ENCODE measurements at places on chromosomes 13 and 19.

DNA sequence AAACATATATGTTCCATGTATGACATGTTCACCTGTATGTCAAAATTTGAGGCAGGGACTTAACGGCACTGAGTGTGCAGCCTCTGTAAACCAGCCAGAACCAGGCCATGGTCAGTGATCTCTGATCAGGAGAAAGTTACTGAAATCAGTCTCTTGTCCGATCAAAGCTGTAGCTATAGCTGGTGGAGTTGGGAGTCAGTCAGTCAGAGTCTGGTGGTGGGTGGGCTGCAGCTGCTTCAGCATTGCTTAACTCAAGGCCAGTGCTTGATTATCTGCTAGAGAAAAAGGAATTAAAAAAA lies 78.3 kb downstream of the ANKRD10 start:
- no peak for DNase-seq

GRCh38 chr13:32206097-32206740 lies 108.9 kb downstream of the ZAR1L start:
- DNase-seq, result no peak

DNA sequence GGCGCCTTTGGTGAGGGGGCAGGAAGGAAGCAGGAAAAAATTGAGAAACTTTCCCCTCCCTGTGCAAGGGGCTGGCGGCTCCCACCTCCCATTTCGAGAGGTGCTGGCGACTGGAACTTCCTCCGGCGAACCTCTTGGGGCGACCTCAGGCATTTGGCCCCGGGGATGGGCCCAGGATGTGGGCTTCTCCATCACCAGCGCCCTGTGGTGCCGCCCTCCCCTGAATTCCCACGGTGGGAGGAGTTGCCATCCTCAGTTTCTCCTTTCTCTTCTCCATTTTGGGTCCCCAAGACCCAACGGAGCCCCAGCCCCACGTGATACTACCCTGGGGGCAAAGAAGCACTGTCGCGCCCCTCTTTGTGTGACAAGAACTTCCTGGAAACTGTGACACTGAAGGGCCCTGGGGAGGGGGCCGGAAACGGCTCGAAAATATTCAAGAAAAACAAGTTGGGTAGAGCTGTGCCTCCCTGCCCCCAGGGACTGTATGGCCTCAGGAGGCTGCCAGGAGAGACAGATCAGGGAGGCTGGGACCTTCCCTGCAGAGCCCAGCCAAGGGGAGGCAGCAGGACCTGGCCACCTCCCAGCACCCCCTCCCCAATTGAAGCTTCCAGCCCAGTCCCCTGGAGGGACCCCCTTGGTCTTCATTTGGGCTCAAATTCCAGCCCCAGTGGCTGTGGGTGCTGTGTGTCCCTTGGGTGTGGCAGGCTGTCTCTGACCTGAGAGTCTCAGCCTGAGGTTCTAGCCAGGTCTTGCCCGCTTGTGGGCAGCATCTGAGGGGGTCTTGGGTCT lies 16.2 kb upstream of the AP1M2 start:
- DNase-seq, result no peak

DNA sequence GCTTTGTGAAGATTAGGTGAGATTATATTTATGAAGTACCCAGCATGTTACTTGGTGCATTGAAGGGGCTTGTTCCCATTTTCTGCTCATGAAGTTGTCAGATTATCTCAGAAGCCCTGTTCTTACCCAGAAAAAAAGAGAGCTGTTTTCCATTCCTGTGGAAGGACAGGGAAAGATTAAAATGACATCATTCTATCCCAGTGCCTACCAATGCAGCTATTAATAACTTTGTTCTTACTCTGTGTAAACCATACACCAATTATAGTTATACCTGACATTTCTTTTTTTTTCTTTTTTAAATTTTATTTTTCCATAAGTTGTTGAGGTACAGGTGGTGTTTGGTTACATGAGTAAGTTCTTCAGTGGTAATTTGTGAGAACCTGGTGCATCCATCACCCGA lies 18.6 kb downstream of the ZNF507 start:
- no peak for DNase-seq

DNA sequence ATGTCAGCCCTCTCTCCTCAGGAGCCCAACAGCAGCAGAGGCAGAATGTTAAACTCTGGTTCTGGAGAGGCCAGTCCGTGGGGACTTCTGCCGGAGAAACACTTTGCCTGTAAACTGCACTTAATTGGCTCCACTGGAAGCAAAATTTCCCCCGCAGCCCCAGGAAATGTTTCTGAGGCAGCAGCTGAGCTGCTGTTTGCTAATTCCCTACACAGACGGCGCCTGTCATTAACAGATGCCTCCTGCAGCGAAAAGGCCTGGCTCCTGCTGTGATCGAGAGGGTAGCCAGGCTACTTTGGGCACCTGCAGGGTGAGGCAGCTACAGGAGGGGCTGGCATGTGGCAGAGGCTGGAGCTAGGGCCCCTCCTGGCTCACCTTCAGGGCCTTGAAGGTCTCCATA lies 5.2 kb upstream of the TM6SF2 start:
- no peak for DNase-seq

DNA sequence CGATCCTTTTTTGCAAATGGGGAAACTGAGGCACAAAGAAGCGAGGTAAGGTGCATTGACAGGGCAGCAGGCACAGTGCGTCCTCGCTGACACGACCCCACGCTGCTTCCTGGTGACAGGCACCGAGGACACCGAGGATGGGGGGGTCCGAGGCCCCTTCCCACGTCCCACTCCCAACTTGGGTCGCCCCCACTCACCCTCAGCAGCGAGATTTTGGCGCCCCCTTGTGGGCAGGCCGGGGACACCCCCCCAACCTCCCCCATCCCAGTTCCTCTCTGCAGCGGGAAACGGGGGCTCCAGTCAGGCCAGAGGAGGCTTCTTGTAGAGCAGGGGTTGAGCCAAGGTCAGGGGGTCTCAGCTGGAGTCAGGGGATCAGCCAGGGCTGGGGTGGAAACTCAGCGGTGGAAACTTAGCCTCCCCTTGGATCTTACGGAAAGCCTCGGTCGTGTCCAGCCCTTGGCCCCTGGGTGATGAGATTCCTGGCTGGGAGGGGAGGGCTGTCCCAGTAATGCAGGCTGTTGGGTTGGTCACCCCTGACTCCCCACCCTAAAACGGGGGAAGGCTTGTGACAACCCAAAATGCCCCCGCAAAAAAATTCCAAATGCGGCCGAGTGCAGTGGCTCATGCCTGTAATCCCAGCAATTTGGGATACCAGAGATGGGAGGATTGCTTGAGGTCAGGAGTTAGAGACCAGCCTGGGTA lies 8.2 kb downstream of the SMIM24 start:
- DNase-seq, result no peak

GRCh38 chr13:112236016-112236415 lies 140.1 kb upstream of the SPACA7 start:
- DNase-seq, result no peak

DNA sequence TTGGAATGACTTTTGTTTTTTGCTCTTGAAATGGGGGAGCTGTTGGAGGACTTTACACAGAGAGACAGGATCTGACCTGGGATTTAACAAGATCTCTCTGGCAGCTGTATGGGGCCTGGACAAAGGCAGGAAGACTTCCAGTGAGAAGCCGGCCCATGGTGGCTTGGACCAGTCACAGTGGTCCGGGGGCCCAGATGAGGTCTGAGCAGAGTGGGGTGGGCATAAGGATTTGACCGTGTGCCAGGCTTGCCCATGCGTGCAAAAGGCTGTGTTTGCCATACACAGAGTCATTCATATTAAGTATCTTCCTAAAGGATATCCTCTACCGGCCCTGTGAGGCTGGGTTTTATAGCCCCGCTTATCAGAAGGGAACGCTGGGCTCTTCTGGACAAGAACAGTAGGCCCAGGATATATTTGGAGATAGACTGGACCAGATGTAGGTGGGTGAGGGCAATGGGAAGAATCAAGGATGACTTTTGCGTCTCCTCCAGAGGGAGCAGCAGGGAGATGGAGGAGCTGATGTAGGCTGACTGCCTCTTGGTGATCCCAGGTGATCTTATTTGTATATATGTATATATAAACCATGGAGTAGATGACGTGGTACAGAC lies 4.1 kb downstream of the SPACA6 start:
- no peak for DNase-seq

- no peak for DNase-seq
Measured at GRCh38 chr13:103199380-103200088, 133.3 kb upstream of the SLC10A2 start.

GRCh38 chr13:50224534-50224933 lies 209.3 kb downstream of the KCNRG start:
- DNase-seq, result no peak

GRCh38 chr13:77349365-77349764 lies 22.5 kb upstream of the MYCBP2 start:
- DNase-seq, result no peak

GRCh38 chr19:50602935-50603334 lies 34.7 kb upstream of the LRRC4B start:
- no peak for DNase-seq

GRCh38 chr19:16457954-16458331 lies 13.8 kb downstream of the EPS15L1 start:
- no peak for DNase-seq

- DNase-seq, result no peak
Measured at GRCh38 chr13:91609353-91609752, 210.9 kb downstream of the GPC5 start.

- DNase-seq, result no peak
Measured at GRCh38 chr13:94596575-94596971, 621 bp upstream of the TGDS start.

GRCh38 chr13:50140581-50141374 lies 125.5 kb downstream of the KCNRG start:
- no peak for DNase-seq

DNA sequence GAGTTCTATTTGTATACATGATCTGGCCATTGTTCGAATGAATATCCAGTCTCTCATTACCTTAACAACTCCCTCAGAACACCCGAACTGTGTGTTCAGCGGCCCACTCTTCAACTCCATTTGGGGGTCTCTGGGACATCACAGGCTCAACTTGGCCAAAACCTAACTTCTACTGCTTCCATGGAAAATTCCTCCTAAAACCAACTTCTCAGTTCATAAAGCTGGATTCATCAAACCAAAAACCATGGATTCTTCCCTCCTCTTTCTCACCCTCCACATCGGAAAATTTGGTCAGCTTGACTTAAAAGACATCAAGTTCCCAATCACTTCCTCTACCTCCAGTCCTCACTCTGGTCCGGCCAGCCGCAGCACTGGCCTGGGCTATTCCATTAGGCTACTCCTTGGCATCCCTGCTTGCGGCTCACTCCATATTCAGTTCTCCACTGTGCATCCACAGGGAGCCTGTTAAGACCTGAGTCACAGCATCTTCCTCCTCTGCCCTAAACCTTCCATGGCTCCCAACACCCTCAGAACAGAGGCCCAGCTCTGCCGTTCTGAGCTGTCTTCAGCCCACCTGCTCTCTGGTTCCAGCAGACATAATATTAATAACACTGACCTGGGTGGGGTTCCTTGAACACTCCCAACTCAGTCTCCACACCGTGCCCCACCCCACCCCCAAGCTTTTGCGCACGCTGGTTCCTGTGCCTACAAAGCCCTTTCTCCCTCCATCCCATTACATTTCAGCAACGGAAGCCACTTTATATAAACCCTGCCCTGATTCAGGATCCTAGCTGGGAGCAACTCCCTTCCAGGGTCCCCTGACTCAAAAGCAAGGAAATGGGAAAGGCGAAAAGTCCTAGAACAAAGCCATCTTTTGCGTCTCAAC lies 1.1 kb downstream of the ZNF792 start:
- DNase-seq, result no peak

GRCh38 chr19:49920624-49921363 lies 8.2 kb upstream of the ATF5 start:
- DNase-seq, result no peak

GRCh38 chr19:38213911-38214625 lies 10.0 kb downstream of the DPF1 start:
- DNase-seq, result no peak

All from keratinocyte (primary cell).